ENCODE measurements at places on chromosomes 3 and 15.

GRCh38 chr3:44993471-44994205 lies 17.6 kb downstream of the EXOSC7 start:
- no peaks in the 10 kb centered on the region for H3K4me1 ChIP-seq
- H3K4me3 ChIP-seq: no peak overlapping the region
- no peak overlapping the region for H3K27ac ChIP-seq
- peaks cover 68% of the 10 kb centered on the region for H3K36me3 ChIP-seq
- no peak for DNase-seq

- H3K27me3 ChIP-seq: no peaks in the 10 kb centered on the region
- no peaks in the 10 kb centered on the region for H3K4me1 ChIP-seq
- no peak overlapping the region for H3K27ac ChIP-seq
- H3K36me3 ChIP-seq: no peaks in the 10 kb centered on the region
- DNase-seq: no peak
These were observed 133.6 kb upstream of the ICE2 start for GRCh38 chr15:60612400-60613048.

DNA sequence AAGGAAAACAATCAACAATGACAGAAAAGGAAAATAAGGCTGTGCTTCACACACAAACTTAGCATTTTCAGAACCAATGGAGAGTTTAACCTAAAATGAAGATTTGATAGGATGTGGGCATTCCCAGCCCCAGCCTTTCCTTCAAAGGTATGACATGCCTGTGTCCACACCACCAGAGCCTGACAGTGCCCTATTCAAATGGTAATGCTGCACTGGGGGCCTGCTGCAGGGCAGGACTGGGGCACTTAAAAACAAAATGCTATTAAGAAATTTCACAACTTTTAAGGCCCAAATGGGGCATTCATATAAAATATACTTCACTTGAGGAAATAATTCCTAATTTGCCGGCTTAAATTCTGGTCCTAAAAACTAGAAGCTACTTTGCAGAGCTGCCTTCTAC lies 30.9 kb upstream of the TKT start:
- H3K36me3 ChIP-seq: 0 out of 2 replicates have a peak, but pooled peaks cover 6% of the 10 kb centered on the region
- DNase-seq: no peak
- H3K4me1 ChIP-seq: no peaks in the 10 kb centered on the region
- H3K27ac ChIP-seq: no peak overlapping the region
- H3K27me3 ChIP-seq: no peaks in the 10 kb centered on the region

- H3K27me3 ChIP-seq: no peaks in the 10 kb centered on the region
- no peaks in the 10 kb centered on the region for H3K36me3 ChIP-seq
- no peak overlapping the region for H3K4me3 ChIP-seq
- DNase-seq: no peak
- H3K4me1 ChIP-seq: peaks cover 7% of the 10 kb centered on the region
These were observed 288.6 kb downstream of the CLSTN2 start for GRCh38 chr3:140223631-140224030.

DNA sequence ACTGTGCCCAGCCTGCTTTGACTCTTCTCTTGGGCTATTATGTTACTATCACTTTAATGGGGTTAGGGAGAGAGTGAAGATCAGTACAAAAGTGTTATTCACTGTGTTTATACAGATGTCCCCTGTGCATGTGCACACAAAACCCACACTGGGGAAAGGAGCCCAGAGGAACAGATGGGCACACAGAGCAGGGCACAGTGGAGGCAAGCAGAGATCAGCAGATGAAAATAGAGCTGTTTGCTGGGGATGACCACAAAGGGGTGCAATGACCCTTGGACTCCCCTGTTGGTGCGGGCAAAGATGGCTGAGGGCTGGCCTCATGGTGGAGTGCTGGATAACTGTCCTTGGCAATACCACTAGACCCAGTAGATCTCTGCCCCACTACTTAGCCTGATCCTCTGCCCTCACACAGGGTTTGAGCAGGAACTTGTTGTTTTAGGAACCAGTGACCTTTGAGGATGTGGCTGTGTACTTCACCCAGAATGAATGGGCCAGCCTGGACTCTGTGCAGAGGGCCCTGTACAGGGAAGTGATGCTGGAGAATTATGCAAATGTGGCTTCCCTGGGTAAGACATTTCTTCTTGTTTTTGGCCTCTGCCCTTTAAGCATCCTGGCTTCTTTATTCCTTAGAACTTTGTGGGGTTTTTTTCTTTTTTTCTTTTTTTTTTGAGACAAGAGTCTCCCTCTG lies 5.3 kb downstream of the ZNF620 start:
- no peak for DNase-seq
- no peak overlapping the region for H3K27ac ChIP-seq
- no peak overlapping the region for H3K4me3 ChIP-seq
- no peaks in the 10 kb centered on the region for H3K36me3 ChIP-seq

- DNase-seq: peak; percentile 92
- H3K4me1 ChIP-seq: peaks cover 81% of the 10 kb centered on the region
- no peaks in the 10 kb centered on the region for H3K36me3 ChIP-seq
- H3K4me3 ChIP-seq: peak overlapping the region; percentile 39
These were observed 51.0 kb downstream of the CCDC54 start for GRCh38 chr3:107428051-107428858.

- no peak for DNase-seq
- H3K27ac ChIP-seq: no peak overlapping the region
- H3K27me3 ChIP-seq: no peaks in the 10 kb centered on the region
- no peak overlapping the region for H3K4me3 ChIP-seq
- no peaks in the 10 kb centered on the region for H3K4me1 ChIP-seq
These were observed 955.7 kb downstream of the TUSC7 start for GRCh38 chr3:117665296-117665695.

- no peak for DNase-seq
- H3K27me3 ChIP-seq: no peaks in the 10 kb centered on the region
- H3K36me3 ChIP-seq: no peaks in the 10 kb centered on the region
- no peak overlapping the region for H3K4me3 ChIP-seq
- no peak overlapping the region for H3K27ac ChIP-seq
These were observed 1534.6 kb downstream of the SI start for GRCh38 chr3:163543662-163544061.

GRCh38 chr15:75655931-75656330 lies 8.2 kb downstream of the SNX33 start:
- H3K27me3 ChIP-seq: no peaks in the 10 kb centered on the region
- no peak overlapping the region for H3K4me3 ChIP-seq
- H3K27ac ChIP-seq: no peak overlapping the region
- DNase-seq: no peak
- peaks cover 9% of the 10 kb centered on the region for H3K4me1 ChIP-seq

GRCh38 chr3:189953551-189953950 lies 167.1 kb downstream of the P3H2 start:
- no peak overlapping the region for H3K4me3 ChIP-seq
- no peak for DNase-seq
- no peaks in the 10 kb centered on the region for H3K27me3 ChIP-seq
- no peaks in the 10 kb centered on the region for H3K4me1 ChIP-seq
- no peak overlapping the region for H3K27ac ChIP-seq

DNA sequence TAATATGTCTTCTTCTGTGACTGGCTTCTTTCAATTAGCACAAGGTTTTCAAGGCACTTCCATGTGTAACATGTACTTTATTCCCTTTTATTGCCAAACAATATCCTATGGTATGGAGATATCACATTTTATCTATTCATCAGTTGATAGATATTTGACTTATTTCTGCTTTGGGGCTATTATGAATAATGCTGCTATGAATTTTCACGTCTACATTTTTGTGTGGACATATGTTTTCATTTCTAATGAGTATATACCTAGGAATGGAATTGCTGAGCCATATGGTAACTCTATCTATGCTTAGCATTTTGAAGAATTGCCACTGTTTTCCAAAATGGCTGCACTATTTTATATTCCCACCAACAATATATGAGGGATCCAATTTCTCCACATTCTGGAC lies 3.6 kb upstream of the AGTR1 start:
- DNase-seq: no peak
- H3K27me3 ChIP-seq: no peaks in the 10 kb centered on the region
- no peak overlapping the region for H3K27ac ChIP-seq
- H3K36me3 ChIP-seq: no peaks in the 10 kb centered on the region
- no peak overlapping the region for H3K4me3 ChIP-seq
- H3K4me1 ChIP-seq: no peaks in the 10 kb centered on the region
